ENCODE measurements at places on chromosomes 5 and 9.

DNA sequence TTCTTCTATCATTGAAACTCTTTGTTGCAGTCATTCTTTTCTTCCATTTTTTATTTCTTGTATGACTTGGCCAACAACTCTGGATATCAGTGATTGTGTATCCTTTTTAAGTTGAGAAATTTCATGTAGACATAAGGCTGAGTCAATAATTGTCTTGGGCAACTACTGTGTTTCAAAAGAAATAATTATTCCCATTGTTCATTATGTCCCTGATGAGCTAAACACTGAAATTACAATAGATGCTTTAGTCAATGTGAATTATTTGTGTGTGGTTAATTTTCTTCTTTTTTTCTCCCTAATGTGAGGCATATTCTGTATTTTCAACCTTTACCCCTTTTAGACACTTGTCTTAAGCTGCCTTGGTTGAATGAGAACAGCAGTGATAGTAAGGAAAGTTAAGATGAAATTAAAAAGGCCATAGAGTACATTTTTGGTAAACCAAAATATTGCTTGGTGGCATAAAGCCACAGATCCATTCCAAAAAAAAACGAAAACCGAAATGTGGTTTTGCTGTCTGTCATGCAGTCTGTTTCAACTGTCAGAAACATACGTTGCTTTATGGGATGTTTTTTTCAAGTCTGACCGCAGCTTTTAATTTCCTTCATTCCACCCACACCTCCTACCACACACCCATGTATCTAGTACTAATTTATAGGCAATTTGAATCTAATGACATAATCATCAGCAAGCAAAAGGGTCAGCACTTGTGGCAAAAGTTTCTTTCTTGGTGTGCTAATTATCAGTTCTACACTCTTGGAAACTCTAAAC lies 21.1 kb downstream of the TLE4 start:
- no peak for DNase-seq

DNA sequence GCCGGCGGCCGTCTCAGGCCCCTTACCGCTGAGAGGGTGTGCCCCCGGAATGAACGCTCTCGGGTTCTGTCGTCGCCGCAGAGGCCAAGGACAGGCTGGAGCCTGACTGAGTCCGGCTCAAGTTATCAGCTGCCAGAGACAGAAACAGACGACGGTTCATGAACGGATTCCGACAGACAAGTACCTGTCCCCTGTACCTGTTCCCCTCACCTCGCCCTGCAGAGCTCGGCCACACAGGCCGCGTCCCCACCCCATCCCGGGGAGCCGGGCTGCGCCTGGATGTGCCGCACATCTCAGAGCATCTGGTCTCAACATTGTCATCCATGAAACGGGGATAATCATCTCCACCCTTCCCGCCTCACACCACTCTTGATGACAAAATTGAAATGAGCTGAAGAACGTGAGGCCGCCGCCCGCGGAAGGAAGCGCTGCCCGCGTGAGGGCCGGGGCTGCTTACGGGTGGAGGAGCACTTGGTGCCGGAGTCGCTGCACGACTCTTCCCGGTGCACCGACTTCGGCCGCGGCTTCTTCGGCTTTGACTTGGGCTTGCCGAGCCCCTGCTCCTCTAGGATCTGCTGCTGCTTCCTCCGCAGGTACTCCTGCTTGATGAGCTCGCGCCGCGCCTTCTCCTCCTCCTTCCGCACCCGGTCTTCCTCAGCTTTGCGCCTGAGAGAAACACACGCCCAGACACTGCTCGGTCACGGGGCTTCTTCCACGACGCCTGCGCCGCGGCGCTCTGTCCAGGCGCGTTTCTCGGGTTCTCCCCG lies 89.2 kb downstream of the CAMSAP1 start:
- DNase-seq, result no peak

- no peak for DNase-seq
Observed at GRCh38 chr9:134062461-134063087, 5.3 kb downstream of the BRD3 start.

- DNase-seq, result no peak
Observed at GRCh38 chr5:170278611-170279458, 18.7 kb downstream of the LCP2 start.

- no peak for DNase-seq
Observed at GRCh38 chr9:17578911-17579793, at the start of gene SH3GL2. Gene SH3GL2 (plus strand): TSS chr9:17579066.

Measured in cortex of kidney (tissue), 1 donor.